Nucleus accumbens (tissue), 56 donors: ENCODE measurements at places on chromosomes 12 and 14.

DNA sequence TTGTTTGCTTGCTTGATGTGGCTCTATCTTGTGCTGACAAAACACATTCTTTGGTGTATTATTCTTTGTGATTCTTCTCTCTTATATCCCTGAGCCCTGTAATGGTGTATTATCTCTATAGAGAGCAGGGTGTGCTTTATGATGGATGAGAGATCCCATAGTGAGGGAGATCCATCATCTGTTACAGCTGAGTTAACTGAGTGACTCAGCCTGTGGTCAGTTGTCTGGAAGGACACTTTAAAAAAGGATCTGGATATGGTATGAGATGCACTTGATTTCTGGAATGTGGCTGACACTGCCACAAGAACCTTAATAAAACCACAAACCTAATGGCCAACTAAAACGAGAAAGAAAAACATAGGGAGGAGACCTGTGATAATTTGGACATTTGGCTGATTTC lies 461.4 kb upstream of the SYT1 start:
- DNase-seq: no peak

- no peak for DNase-seq
These were observed 88.1 kb upstream of the MANSC4 start for GRCh38 chr12:27868139-27868538.

GRCh38 chr12:56932146-56932545 lies 2.1 kb downstream of the SDR9C7 start:
- DNase-seq: no peak

- no peak for DNase-seq
These were observed 17.8 kb downstream of the FBXL14 start for GRCh38 chr12:1576410-1577241.

DNA sequence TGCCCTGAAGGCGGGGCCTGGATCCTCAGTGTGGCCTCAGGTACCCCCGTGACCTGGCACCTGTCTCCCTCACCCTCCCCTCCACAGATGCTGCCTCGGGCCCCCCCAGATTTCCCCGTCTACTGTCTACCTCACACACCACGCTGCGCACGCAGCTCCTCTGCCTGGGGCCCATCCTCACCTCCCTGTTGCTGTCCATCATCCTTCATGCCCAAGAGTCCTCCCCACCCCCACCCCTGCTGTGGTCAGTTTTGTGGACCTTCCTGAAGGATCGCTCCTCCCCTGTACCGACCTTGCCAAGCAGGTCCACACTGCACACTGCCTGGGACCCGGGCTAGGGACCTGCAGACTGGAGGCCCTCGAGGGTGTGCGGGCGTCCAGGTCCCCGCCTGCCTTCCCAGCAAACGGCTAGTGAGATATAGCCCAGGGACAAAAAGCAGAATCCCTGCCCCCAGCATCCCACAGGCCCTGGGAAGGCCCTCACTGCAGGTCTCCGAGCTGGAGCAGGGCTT lies 197.4 kb upstream of the DIO3 start:
- no peak for DNase-seq

DNA sequence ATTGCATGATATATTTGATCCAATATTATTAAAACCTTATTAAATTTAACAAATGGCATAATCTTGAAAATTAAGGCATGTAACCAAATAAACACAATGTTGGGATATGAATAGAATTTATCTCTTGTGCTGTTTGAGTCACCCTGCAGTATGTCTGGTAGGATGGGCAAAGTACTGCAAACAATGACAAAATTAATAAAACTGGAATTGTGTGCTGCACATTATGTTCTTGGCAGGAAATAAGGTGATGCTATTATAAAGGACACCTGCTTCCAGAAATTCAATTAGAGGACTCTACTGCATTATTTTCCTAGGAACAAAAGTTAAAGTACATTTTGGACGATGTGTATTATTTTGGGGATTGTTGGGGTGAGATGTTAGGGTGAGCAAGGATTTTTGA lies 132.7 kb downstream of the PPFIA2 start:
- DNase-seq: no peak

- DNase-seq: no peak
These were observed 24.1 kb downstream of the FLVCR2 start for GRCh38 chr14:75602503-75602902.

DNA sequence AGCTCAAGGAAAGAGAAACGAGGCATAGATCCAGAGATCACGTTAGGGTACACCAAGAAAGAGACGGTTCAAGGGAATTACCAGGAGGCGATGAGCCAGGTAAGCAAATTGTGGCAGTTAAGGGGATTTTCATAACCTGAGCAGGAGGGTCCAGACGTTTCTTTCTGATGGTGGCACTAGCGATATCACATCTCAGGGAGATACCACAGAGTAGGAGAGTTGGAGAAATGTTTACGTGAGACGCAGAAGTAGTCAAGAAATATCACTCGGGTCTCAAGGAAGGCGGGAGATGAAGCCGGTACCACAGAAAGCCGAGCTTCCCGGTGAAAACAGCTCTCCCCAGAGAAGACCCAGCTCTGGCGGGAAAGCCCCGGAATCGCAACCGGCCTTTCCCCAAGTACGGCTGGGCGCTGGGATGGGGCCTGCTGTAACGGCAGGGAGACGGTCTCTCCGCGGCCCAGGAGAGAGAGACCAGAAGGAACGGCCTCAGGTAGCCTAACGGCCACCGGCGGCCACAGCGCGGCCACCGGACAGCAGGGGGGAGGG lies 485 bp downstream of the SENP1 start:
- DNase-seq: no peak

DNA sequence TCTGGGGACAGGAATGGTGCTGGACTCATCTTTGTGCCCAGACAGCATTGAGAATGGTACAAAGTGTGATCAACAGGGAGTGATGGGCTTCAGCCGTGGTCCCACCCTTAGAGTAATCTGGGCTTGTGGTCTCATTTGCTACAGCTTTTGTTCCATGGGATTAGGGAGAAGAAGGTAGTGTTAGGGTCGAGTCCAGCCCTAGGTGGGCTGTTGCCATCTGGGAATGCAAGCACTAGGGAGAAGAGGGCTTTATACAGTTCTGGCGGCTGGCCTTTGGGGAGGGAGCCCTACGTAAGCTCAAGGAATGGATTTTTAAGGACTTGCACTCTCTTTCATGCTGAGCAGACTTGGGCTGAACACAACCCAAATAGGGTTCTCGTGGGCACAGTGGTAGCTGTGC lies 4.9 kb downstream of the PLEKHG3 start:
- DNase-seq: no peak

- DNase-seq: no peak
These were observed 872.7 kb downstream of the SLC16A7 start for GRCh38 chr12:60468546-60468945.

- DNase-seq: no peak
These were observed 13.0 kb downstream of the PLEKHG6 start for GRCh38 chr12:6323340-6323994.

DNA sequence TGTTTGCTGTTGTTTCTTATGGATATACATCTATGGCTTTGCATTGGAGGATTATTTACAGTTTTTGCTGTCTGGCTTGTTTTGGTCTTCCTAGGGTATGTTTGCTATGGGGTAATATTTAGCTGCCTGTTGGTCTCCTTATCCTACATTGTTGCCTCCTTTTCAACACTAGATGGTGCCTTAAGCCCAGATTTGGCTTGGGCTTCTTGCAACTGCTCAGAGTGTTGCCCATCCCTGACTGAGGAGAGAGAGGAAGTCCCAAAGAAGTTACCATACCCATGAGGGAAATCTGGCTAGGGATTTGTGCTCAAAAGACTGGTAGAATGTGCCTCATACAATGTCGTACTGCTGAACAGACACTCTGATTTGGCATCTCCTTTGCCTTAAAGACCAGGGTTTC lies 94.6 kb upstream of the MUCL1 start:
- no peak for DNase-seq

DNA sequence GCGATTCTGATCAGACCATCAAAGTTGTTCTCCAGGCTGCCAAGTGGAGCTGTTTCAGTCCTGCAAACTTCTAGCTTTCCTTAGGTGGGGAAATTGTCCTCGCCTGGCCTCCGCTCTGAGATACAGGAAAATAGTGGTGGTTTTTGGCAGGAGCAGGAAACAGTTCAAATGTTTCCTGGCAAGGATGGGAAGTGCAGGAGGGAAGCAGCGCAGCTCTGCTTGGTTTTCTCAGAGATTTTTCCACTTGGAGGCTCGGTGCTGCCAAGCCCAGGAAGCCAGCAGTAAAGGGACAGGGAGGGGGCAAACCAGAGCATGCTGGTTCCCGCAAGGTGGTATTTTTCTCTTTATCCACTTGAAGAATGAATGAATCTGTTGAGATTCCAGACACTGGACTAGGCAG lies 17.0 kb downstream of the TMEM63C start:
- DNase-seq: no peak
